ENCODE measurements at places on chromosomes 7 and 10. TPM values are rescaled to one million over a fixed set of nuclear protein-coding genes. Genes with fewer than 3 reads are reported as not detected.

The FAM20C gene
- 2.8 TPM for total RNA-seq

The PDK4 gene
- 0.18 TPM for total RNA-seq

The VENTX gene
- 0.21 TPM for total RNA-seq

The EPHA1 gene
- 19.7 TPM for total RNA-seq

The CABCOCO1 gene
- not detected for total RNA-seq

DNA sequence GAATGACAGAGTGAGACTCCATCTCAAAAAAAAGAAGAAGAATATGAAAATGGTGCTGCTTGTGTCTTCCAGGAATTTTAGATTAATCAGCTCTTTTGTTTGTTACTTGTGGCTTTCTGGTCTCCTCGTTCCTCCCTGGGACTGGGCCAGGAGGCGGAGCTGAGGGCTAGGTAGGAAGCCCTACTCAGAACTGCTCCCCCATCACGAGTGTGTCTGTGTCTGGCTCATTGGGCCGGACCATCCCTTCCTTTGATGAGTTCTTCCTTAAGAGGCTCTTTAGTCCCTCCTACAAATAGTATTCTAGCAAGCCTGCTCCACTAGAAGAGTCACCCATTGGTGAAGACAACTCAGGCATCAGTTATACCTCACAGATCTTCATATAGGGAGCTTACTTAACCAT lies 56.8 kb upstream of the YAE1 start:
- no peak for DNase-seq

GRCh38 chr7:100968650-100969049 lies 715 bp upstream of the MUC12 start:
- DNase-seq = no peak

GRCh38 chr10:30986053-30986555 lies 45.6 kb downstream of the ZNF438 start:
- no peak for DNase-seq

DNA sequence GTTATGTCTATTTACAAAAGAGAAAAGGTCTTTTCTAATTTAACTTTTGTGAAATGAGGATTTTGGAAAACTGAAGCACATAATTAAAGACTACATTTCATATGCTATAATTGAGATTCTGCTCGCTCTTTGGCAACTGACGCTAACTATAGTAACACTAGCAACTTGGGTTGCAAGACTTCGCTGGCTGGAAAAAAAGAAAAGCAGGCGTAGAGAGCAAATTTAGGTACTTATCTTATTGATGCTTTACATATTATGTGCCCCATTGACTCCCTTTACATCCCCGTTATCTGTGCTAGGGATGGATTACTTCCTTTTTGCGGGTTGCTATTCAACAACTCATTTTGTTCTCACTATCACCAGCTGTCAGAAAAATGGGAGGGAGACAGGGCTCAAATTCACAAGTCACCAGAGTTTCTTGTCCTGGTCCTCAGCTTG lies 10.5 kb downstream of the SEMA3C start:
- no peak for DNase-seq

All from T-helper 17 cell (primary cell).